ENCODE measurements at places on chromosomes 7 and 10. TPM values are rescaled to one million over a fixed set of nuclear protein-coding genes. Genes with fewer than 3 reads are reported as not detected.

Gene LLCFC1
- polyA plus RNA-seq: not detected

Gene PKD2L1
- polyA plus RNA-seq: not detected

- no peak for DNase-seq
Observed at GRCh38 chr7:138768241-138768640, 29.6 kb upstream of the TMEM213 start.

DNA sequence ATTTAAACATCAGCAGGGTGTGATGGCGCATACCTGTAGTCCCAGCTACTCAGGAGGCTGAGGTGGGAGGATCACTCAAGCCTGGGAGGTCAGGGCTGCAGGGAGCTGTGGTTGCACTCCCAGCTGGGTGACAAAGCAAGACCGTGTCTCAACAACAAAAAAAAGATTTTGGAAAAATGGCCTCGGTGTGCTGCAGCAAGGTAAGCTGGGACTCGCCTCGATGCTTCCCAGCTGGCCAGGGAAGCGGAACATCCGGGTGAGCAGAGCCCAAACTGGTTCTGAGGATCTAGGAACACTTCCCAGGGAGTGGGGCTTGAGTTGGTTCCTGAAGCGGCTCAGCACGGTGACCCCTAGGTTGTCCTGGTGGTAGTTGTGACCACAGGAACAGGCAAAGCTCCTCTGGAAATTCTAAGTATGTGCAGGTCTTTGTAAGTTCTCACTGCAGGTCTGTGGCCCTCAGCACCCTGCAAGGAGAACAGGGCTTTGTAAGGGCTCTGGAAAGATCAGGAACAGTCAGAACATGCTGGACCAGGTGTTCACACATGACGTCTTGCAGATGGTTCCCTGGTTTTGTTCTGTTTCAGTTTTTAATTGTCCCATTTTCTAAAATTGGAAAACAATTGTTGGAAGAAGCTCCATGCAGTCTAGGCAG is 38.6 kb upstream of the ZMIZ2 start:
- DNase-seq: no peak

DNA sequence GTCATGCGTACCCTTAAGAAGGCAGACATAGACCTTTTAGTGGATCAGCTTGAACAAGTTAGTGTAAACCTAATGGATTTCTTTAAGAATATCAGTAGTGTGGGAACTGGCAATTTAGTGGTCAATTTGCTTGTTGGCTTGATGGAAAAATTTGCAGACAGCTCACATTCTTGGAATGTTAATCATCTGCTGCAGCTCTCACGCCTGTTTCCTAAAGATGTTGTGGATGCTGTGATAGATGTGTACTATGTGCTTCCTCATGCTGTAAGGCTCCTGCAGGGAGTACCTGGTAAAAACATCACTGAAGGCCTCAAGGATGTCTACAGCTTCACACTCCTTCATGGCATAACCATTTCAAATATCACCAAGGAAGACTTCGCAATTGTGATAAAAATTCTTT is 103.4 kb downstream of the ABCA13 start:
- DNase-seq: no peak

DNA sequence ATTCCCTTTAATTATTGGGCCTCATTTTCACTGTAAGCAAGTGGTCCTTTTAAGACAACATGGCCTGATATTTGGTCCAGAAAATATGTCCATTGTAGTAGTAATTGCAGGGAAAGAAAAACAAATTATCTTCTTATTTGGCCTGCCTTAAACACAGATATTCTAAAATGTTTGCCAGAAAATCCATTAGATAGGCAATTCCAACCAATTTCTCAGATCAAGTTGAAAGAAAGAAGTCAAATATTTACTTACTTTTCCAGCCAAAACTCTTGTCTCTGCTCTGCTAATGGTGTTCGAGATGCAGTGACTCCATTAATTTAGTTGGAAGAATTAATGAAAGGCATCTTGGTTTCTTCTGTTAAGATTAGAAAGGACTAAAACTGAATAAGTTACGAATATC is 757.3 kb upstream of the IGFBP3 start:
- DNase-seq: no peak

- DNase-seq: no peak
Observed at GRCh38 chr10:124523901-124524300, 62.3 kb downstream of the LHPP start.

DNA sequence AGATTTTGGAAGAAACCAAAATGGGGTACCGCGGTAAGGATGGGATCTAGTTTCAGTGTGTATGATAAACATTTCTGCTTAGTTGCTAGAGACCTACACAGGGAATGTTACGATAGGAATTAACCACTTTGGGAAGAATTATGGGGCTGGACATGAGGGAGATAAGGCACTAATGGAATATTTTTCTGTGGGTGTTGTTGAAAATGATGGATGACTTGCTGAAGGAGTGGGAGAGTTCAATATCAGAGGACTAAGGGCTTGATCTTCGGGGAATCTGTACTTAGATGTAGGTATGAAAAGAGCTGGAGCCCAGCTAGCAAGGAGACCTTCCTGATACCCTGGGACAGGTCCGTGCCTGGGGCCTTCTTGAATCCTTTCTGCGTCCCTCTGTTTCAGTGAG is 303.7 kb downstream of the EXOC4 start:
- no peak for DNase-seq

Gene FRAT1
- polyA plus RNA-seq: 5.6 TPM

Gene GIMAP8
- polyA plus RNA-seq: 11.3 TPM

DNA sequence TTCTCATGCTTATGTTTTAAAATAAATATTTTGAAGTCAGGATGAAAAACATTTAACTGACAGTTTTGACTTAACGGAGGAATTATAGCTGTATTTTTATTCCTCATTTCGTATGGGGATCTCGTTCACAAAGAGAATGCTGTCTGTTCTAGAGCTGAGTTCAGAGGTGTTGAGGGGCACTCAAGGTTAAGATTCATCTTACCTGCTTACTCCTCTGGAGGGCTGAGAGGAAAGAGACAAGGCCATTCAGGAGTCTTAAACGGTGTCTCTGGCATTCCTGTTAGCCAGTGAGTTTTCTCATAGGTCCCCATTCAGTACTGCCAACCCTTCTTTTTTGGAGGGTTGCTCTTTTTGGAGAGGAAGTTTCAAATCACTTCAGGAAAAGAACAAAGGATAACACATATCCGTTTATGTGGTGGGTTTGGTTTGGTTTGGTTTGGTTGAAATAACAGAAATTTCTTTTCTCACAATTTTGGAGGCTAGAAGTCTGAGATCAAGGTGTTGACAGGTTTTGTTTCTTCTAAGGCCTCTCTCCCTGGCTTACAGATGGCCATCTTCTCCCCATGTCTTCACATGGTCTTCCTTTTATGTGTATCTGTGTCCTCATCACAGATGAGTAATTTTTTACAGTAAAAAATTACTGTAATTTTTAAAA is 23.1 kb downstream of the CALHM2 start:
- no peak for DNase-seq

DNA sequence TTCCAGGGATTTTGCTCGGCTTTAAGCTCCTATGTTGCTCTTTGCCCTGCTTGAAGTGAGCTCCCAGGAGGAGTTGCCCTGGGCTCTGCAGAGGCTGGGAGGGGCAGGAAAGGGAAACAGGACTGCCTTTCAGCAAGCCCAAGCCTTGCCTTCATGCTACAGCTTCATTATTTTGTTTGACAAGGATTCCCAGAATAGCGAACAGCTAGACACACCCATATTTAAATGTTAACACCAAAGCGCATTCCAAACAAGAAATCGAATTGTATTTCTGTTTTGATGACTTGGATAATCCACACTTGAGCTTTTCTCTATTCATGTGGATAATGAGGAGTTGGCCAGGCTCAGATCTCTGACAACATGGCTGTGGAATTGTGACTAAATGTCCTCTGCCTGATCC is 6.3 kb downstream of the KIAA1217 start:
- DNase-seq: no peak

DNA sequence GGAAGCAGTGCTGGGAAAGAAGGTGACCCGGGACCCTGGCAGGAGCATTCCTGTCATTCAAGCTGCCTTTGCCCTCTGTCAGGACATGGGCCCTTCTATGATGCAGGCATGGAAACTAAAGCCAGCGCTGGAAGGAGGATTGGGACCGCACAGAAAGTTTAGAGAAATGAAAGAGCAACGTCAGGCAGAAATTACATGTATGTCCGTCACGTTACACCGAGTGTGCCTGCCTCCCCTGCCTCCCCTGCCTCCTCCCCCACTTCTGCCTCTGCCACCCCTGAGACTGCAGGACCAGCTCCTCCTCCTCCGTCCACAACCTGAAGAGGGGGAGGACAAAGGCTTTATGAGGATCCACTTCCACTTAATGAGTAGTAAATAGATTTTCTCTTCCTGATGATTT is 13.9 kb upstream of the PWWP2B start:
- DNase-seq: no peak

DNA sequence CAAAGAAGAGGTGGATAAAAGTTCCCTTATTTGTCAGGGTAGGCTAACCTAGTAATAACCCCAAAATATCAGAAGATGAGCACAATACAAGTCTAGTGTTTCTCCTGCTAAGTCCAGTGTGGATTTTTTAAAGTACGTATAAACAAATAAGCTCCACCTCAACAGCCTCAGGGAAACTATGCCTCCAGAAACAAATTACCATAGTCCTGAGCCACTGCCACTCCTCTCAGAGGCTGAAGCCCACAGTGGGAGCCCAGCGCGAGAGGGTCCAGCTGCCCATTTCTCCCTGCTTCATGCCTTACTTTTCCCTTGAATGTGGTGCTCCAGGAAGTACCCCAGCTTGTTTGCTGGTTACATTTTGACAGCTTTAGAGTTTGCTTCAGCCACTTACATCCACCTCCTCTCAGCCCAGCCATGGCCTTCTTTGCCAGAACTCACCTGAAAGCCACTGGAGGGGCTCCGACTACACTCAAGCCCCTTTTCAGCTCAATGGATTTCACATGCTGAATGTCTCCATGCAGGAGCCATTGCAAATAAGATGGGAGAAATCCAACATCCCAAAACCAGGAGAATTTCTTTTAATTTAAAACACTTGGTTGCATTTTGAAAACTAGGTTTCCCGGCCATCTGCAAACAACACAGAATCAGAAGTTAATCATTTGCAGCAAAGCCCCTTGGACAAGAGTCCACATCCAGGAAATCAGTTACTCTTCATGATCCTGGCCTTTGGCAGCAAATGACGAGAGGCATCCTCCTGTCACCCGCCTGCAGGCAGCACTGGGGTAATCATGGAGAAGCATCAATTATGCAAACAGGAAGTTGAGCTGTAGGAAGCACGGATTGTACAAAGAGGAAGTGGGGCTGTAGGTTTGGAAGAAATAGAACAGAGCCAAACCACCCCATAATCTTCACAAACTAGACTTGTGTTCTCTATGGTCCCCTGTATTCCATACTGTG is 138.1 kb downstream of the HERPUD2 start:
- no peak for DNase-seq

DNA sequence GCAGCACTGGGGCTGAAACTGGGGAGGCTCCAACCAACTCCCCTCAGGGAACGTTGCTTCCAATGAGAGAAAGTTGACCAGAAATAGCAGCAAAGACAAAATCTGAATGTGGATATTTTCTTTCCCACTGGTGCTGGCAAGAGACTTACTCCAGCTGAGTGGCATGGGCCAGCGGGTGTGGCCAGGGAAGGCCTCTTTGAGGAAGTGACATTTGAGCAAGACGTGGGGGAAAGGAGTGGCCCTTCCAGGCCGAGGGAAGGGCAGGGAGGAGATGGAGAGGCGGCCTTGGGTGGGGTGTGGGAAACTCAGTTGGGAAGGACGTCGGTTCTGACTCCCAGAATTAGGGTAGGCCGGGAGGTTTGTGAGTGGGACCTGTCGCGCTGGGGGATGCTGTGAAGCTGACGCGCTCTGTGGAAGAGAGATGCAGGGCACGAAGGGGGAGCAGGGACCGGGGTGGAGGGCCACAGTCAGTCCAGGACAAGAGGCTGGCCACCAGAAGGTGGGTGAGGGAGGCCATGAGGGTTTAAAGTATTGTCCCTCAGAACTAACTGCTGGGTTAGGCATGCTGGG is 96.7 kb upstream of the IKZF1 start:
- DNase-seq: no peak

- DNase-seq: no peak
Observed at GRCh38 chr10:115844591-115844990, 428.4 kb downstream of the GFRA1 start.

All from CD4-positive, CD25-positive, alpha-beta regulatory T cell (primary cell).